ENCODE measurements at places on chromosomes 3 and 15.

DNA sequence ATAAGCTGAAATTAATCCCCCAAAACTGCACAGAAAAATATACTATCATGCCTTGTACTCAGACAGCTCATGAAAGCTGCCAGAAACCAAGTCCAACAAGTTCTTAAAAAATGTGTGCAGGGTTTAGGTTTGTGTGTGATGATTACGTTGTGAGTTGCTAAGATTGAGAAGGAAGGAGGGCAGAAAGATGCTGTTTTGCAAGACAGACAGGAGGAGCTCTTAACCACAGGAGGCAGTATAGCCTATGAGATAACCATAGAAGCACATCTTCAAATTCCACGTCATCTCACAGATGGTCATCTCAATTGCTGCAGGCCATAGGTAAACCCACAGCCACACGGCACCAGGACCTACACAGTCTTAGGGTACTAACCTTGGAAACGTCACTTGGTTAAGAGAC, 191.9 kb downstream of the STT3B start:
- DNase-seq, result no peak

DNA sequence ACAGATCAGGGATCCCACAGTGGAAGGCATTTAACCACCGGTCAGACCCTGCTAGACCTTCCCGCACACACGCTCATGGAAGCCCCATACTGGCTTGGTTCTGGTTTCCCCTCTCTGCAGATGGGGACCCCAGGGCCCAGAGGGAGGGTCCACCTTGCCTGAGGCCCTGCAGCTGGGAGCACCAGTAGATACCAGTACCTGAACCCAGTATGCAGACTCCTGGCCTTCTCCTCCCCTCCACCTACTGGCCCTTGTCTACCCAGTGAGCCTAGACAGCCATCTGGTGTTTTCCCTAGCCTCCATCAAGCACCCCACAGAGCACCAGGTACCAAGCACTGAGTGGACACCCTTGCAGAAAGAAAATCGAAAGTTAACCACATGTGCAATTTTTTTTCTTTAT, 65.1 kb downstream of the MEGF11 start:
- DNase-seq, result peak; percentile 24

DNA sequence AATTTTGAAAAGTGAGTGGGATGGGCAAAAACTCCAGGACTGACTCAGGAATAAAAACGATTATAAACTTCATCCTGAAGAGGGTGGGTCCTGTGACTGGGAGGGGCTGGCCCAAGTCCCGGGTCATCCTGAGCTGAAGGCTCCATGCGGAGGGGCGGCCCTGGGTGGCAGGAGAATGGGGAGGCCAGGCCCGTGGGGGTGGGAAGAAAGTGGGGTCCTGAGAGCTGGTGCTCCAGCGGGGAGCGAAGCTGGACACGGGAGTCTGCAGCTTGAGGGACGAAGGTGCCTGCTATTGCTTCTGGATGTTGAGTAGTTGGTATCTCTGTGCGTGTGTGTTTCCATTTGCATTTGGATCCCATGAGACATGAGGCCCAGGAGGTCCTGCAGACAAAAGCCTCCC, 4.7 kb upstream of the OCA2 start:
- DNase-seq, result no peak

GRCh38 chr3:66633402-66634381, 132.9 kb upstream of the LRIG1 start:
- no peak for DNase-seq

- DNase-seq, result no peak
Measured at GRCh38 chr3:78588906-78589621, 1178.7 kb downstream of the ROBO1 start.

DNA sequence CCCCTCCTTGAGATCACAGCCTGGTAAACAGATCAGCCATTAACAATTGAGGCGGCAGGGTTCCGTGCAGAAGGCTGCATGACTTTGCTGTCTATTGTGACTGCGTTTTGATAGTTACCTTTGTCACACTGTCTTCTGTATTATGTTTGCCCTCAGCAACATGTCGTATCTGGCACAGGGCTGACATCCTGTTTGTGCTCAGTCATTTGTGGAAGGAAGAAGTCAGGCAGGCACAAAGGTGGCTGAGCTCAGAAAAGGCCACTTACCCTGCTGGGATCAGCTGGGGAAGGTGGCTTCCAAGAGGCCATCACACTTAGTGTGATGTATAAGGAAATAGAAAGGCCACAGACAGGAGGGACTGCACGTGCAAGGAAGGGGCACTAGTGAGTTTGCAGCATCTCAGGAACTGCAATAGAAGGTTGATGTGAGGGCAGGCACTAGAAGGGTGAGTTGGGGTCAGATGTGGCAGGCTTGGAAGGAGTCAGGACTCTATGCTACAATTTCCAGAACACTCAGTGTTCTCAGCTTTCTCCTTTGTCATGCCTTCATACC, 13.4 kb downstream of the PML start:
- DNase-seq, result no peak

GRCh38 chr3:128390867-128391266, 75.8 kb downstream of the DNAJB8 start:
- DNase-seq, result no peak

All from H9 (cell line).